ENCODE measurements at places on chromosomes 11 and 22.

DNA sequence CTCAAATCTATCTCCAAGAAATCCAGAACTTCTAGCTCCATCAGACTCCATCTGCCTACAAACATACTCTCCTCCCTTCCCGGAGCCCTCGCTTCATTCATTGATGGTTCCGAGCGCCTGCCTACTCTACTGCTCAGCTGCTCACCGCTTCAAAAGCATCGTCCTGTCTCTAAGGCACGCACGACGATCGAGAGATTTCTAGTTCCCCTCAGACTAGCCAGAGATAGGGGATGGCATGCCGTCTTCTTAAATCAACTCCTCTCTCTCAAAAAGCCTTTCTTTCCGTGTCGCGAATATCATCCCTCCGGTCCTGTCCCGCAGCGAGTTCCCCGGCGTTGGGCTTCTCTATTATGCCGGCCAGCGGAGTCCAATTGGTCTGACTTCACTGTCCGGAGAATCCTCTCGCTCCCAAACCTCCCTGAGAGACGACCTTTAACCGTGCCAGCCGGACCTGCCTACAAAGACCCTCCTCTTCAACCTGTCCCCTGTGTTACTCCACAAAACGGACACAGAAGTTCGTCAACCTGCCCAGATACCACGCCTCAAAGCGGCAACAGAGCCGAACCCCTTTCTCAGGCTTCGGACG, 592 bp downstream of the EEF1G start:
- no peak for DNase-seq

GRCh38 chr11:13680501-13681264, 12.2 kb downstream of the FAR1 start:
- no peak for DNase-seq

- DNase-seq: no peak
These were observed 60.2 kb upstream of the LRRC4C start for GRCh38 chr11:41519696-41520095.

DNA sequence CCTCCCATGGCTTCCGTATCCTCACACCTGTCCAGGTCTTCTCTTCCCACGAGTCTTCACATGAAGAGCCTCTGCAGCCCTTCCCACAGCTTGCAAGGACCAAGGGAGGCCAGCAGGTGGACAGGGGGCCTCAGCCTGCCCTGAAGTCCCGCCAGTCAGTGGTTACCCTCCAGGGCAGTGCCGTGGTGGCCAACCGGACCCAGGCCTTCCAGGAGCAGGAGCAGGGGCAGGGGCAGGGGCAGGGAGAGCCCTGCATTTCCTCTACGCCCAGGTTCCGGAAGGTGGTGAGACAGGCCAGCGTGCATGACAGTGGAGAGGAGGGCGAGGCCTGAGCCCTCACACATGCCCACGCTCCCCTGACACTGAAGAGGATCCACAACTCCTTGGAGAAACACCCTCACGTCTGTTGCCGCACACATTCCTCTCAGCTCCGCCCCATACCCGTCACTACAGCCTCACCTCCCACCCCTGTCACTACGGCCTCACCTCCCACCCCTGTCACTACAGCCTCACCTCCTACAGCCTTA, 8.3 kb downstream of the SSH3 start:
- DNase-seq: no peak

DNA sequence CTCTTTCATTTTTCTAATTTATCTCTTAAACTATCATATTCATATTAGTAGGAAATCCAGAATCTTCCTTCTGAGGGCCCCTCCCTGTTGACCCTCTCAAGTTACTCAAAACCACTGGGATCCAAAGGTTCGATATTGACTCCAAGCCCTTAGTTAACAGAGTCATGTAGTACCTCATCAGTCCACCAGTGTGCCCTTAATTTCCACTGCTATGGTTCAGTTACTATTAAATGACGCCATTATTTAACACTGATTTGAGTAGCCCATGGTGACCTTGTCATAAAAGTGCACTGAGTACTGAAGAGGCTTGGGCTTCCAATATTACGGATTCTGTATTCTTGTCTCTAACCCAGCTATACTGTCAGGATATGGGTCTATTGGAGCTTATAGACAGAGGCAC, 91.9 kb upstream of the MS4A8 start:
- DNase-seq: no peak

DNA sequence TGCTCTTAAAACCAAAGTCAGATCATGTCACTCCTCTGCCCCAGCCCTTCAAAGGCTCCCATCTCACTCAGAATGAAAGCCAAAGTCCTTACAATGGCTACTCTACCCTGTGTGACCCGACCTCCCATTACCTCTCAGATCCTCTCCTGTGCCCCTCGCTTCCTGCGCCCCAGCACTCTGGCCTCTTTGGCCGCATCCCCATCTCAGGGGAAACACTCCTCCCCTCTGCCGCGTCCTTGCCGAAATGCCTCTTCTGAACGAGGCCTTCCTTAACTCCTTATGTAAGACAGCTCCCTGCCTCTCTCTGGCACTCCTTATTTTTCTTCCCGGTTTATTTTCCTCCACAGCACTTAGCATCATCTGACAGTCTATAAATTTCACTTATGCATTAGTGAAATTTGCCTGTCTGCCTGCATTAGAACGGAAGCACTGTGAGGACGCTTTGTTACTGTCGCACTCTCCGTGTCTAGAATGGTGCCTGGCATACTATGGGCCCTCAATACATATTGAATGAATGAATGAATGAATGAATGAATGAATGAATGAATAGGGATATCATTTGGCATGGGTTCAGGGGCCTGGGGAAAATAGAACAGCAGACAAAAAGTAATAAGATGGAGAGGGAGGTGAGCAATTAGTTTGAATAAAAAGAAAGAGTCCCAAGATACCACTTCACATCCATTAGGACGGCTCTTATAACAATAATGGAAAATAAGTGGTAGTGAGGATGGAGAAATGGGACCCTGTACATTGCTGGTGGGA, 137.8 kb downstream of the CEP164 start:
- DNase-seq: no peak

GRCh38 chr22:33321466-33321865, 263.3 kb upstream of the SYN3 start:
- DNase-seq: no peak

- no peak for DNase-seq
These were observed 50.7 kb downstream of the CTTN start for GRCh38 chr11:70448983-70449567.

DNA sequence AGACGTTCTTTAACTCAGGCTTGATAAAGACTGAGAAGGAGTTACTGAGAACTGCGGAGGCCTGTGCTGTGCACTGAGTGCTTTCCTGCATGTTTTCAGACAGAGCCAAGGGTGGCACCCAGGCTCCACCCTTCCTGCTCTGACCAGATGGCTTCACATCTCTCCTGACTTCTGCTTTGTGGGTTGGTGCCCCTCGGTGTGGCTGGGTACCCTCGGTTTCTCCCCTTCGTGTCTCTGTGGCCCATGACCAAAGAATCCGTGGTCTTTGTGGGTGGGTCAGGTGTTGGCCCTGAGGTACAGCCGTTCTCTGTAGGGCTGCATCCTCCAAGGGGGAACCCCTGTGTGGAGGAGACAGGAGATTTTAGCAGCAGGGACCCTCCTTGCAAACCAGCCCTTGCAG, 34.3 kb downstream of the GRIK4 start:
- DNase-seq: no peak

DNA sequence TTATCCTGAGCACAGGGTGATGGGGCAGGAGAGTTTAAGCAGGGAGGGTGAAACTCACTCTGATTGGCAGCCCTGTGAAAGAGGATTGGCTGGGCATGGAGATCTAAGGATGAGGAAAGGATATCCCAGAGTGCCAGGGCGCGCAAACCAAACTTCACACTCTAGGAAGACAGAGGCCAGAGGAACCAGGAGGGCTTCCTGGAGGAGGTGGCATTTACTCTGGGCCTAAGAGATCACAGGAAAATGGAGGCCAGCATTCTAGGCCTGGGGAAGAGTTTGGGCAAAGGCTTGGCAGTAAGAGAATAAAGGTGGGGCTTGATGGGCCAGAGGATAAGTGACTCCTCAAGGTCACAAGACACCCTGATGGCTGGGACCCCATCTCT, 377 bp upstream of the NCF4 start:
- DNase-seq: no peak

- no peak for DNase-seq
These were observed 18.4 kb downstream of the SPATA19 start for GRCh38 chr11:133826866-133827265.

GRCh38 chr11:127643268-127644058, 642.9 kb upstream of the KIRREL3 start:
- no peak for DNase-seq
